ENCODE measurements at places on chromosomes 13 and 19. TPM values are rescaled to one million over a fixed set of nuclear protein-coding genes. Genes with fewer than 3 reads are reported as not detected.

Gene RCBTB2
- 43.3 TPM for total RNA-seq

Gene FXYD3
- 45.6 TPM for total RNA-seq

Gene C13orf42
- total RNA-seq: not detected

Gene LILRA1
- total RNA-seq: 0.51 TPM

Gene ICAM5
- total RNA-seq: not detected

Gene TICAM1
- 3.6 TPM for total RNA-seq

Gene ZNF730
- 8.6 TPM for total RNA-seq

Data from tongue (tissue), 3 donors.